ENCODE measurements at places on chromosomes 6 and 20. TPM values are rescaled to one million over a fixed set of nuclear protein-coding genes. Genes with fewer than 3 reads are reported as not detected.

Gene ZNF165
- total RNA-seq: 1.2 TPM

Gene HDGFL1
- not detected for total RNA-seq

Gene PPIL6
- 3.6 TPM for total RNA-seq

Gene DAAM2
- total RNA-seq: 0.04 TPM

Gene DSP
- 45.9 TPM for total RNA-seq

Gene FAM83B
- total RNA-seq: not detected

Gene GMPR
- 6.0 TPM for total RNA-seq

Gene CYP39A1
- not detected for total RNA-seq

Gene ZC2HC1B
- not detected for total RNA-seq

Gene GSTA3
- total RNA-seq: not detected

Gene TULP1
- total RNA-seq: not detected

Gene BYSL
- total RNA-seq: 36.4 TPM
